Activated T-cell treated with anti-CD3 and anti-CD28 coated beads, Interleukin-2, amount 50 U/mL, for 24 hours (primary cell): ENCODE measurements at places on chromosomes 12 and 14.

- no peaks in the 10 kb centered on the region for H3K27me3 ChIP-seq
- H3K4me1 ChIP-seq, result peaks cover 32% of the 10 kb centered on the region
- peaks cover 51% of the 10 kb centered on the region for H3K36me3 ChIP-seq
Observed at GRCh38 chr12:131929581-131930456, 743 bp downstream of the PUS1 start.

- H3K4me3 ChIP-seq, result no peak overlapping the region
- H3K4me1 ChIP-seq, result no peaks in the 10 kb centered on the region
- peaks cover 4% of the 10 kb centered on the region for H3K27me3 ChIP-seq
Observed at GRCh38 chr14:104187931-104188726, 49.7 kb downstream of the KIF26A start.

GRCh38 chr12:31732926-31733548, 4.2 kb upstream of the AMN1 start:
- H3K27ac ChIP-seq, result peak overlapping the region; percentile 93
- H3K27me3 ChIP-seq, result no peaks in the 10 kb centered on the region
- peak; percentile 69 for DNase-seq
- peaks cover 65% of the 10 kb centered on the region for H3K4me1 ChIP-seq
- peak overlapping the region; percentile 50 for H3K4me3 ChIP-seq

DNA sequence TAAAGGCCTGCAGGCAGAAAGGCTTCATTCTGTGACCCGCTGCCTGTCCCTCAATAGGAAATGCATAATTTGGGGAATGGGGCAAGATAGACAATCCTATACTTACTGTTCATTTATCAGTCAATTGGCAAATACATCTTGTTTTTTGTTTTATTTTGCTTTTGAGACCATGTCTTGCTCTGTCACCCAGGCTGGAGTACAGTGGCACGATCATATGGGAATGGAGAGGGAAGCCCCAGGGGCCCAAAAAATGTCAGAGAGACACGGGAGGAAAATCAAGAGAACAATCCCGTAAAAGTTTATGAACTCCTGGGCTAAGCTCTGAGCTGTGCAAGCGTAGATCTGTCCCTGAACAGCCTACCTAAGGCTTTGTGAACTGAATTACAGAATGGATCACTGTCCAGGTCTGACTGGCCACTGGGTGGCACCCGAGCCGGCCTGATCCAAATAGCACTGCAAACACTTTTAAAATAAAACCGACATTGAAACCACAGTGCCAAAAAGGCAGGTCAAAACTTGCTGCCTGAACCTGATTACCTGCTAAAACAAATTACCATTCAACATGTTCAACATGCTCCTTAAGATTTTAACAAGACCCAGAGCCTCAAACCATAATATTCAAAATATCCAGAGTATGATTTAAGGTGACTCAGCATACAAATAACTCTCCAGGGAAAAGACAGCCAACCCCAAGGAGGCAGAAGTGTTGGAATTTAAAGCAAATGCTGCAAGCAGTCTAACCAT, 11.8 kb downstream of the COPS7A start:
- H3K27me3 ChIP-seq, result no peaks in the 10 kb centered on the region
- H3K4me1 ChIP-seq, result peaks cover 4% of the 10 kb centered on the region
- H3K4me3 ChIP-seq, result no peak overlapping the region
- peak; percentile 49 for DNase-seq

GRCh38 chr12:1488908-1489381, 105.4 kb downstream of the FBXL14 start:
- H3K36me3 ChIP-seq, result peaks cover 28% of the 10 kb centered on the region
- H3K4me1 ChIP-seq, result peaks cover 20% of the 10 kb centered on the region
- no peaks in the 10 kb centered on the region for H3K27me3 ChIP-seq
- no peak overlapping the region for H3K4me3 ChIP-seq
- peak overlapping the region; percentile 72 for H3K27ac ChIP-seq
- peak; percentile 42 for DNase-seq

GRCh38 chr12:31118347-31119191, 44.9 kb downstream of the DDX11 start:
- DNase-seq, result peak; percentile 67
- peak overlapping the region; percentile 63 for H3K4me3 ChIP-seq

- H3K27me3 ChIP-seq, result no peaks in the 10 kb centered on the region
- peaks cover 30% of the 10 kb centered on the region for H3K36me3 ChIP-seq
- peaks cover 63% of the 10 kb centered on the region for H3K4me1 ChIP-seq
Observed at GRCh38 chr14:95541346-95541745, 6.5 kb downstream of the GLRX5 start.

DNA sequence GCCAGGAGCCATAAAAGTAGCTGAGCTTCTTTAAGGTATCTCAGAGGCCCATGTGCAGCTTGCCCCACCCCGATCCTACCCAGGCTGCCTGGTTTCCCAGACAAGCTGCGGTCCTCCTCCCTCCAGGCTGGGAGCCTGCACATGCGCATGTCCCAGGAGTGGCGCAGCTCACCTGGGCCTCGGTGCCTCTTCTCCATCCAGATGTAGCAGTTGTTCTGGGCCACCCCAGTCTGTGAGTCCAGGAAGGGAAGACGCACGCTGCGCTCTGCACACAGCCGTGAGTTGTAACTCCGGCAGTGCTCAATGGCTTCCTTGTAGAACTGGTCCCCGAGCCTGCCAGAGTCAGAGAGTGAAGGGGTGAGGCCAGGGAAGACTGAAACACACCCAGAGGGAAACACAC, 122.3 kb downstream of the DPF3 start:
- H3K4me3 ChIP-seq, result no peak overlapping the region
- no peak for DNase-seq
- no peak overlapping the region for H3K27ac ChIP-seq
- peaks cover 5% of the 10 kb centered on the region for H3K36me3 ChIP-seq

DNA sequence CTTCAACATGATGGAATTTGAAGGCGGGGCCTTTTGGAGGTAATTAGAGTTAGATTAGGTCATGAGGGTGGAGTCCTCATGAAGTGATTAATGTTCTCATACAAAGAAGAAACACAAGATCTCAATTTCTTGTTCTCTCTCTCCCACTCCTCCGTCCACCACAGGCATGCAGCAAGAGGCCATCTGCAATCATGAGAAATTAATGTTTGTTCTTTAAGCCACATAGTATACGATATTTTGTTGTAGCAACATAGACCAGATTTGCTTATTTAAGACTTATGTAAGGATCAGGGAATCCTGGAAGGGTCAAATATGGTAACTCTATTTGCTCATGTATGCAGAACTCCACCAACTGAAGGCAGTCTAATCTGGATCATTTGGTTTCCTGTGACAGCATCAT, 429.0 kb downstream of the LRIG3 start:
- H3K27me3 ChIP-seq, result no peaks in the 10 kb centered on the region
- DNase-seq, result no peak
- H3K27ac ChIP-seq, result no peak overlapping the region
- no peak overlapping the region for H3K4me3 ChIP-seq
- H3K4me1 ChIP-seq, result no peaks in the 10 kb centered on the region

DNA sequence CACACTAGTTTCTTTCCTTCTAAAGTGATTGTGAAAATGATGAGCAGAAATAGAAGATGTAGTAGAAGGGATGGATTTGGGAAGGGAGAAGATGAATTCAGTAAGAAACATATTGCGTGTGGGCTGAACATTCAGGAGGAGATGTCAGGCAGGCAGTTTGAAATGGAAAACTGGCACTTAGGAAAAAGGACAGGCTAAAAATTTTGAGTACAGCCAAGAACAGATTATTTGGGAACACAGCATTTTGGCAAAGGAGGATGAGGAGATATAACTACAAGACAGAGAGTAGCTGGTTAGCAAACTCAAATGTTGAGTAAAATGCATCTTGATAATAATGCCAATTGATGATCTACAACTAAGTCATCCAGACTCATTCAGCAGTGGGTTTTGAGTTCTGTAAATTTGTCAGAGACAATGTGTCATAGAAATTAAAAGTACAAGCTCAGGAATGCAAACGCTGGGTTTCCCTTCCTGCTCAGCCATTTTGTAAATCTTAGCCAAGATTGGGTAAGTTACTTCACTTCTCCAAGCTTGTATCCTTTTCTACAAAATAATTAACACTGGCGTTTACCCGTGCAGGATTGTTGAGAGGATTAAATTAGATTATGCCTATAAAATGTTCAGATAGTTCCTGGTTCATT, 255.0 kb downstream of the NAV3 start:
- no peak overlapping the region for H3K4me3 ChIP-seq
- H3K36me3 ChIP-seq, result no peaks in the 10 kb centered on the region
- no peaks in the 10 kb centered on the region for H3K27me3 ChIP-seq

GRCh38 chr12:53097564-53098353, at the start of gene IGFBP6:
TSS of gene IGFBP6 (plus strand) at chr12:53097667. CDS start at chr12:53097718, 51 bp downstream.
- H3K36me3 ChIP-seq, result no peaks in the 10 kb centered on the region
- H3K27ac ChIP-seq, result peak within 1 kb of the TSS; percentile 88
- H3K4me3 ChIP-seq, result peak within 1 kb of the TSS; percentile 74
- peaks cover 47% of the 10 kb centered on the region for H3K4me1 ChIP-seq

GRCh38 chr14:105201925-105202513, 20.9 kb upstream of the NUDT14 start:
- peak; percentile 54 for DNase-seq
- peaks cover 21% of the 10 kb centered on the region for H3K4me1 ChIP-seq
- H3K4me3 ChIP-seq, result no peak overlapping the region
- H3K36me3 ChIP-seq, result no peaks in the 10 kb centered on the region

DNA sequence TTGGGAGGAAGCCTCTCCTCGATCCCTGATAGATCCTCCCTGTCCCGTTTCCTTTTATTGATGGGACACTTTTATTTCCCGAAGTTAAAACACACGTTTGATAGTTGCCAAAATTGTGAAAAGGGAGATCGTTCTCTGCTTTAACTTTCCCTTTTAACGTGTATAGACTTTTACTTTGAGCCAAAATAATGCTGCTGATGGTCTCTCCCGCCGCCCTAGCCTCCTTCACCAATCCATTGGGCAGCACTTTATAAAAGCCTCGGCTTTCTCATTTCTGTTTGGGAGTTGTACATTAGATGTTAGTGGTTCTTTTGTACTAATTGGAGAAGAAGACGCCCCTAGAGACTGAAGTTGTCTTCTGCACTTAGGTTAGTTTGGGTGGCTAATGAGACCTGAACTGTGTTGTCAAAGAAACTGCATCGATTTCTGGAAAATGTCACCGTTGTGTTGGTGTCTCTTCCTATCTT, 1.4 kb downstream of the TMTC2 start:
- H3K36me3 ChIP-seq, result peaks cover 11% of the 10 kb centered on the region
- H3K27ac ChIP-seq, result peak overlapping the region; percentile 64
- peaks cover 2% of the 10 kb centered on the region for H3K27me3 ChIP-seq
- H3K4me1 ChIP-seq, result peaks cover 18% of the 10 kb centered on the region
- peak overlapping the region; percentile 86 for H3K4me3 ChIP-seq

DNA sequence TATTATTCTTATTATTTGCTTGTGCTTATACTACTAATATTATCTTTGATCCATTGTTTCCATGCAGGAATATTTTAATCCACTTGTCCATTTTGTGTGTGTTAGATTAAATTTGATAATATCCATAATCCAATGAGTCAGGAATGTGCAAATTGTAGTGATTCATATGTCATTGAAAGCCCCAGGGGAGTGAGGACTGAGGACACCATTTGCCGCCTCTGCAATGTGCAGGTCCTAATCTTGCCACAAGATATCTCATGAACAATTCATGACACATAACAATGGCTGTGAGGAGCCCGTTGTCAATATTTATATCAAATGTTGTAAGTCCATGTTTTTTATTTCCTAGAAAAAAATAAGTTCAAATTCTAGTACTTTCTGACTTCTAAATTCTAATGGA, 250.5 kb downstream of the ZFP36L1 start:
- H3K4me3 ChIP-seq, result no peak overlapping the region
- H3K36me3 ChIP-seq, result no peaks in the 10 kb centered on the region
- no peak overlapping the region for H3K27ac ChIP-seq

- no peak overlapping the region for H3K4me3 ChIP-seq
- no peak overlapping the region for H3K27ac ChIP-seq
- peaks cover 52% of the 10 kb centered on the region for H3K4me1 ChIP-seq
- no peaks in the 10 kb centered on the region for H3K27me3 ChIP-seq
Observed at GRCh38 chr14:102144914-102145313, 5.2 kb downstream of the WDR20 start.

DNA sequence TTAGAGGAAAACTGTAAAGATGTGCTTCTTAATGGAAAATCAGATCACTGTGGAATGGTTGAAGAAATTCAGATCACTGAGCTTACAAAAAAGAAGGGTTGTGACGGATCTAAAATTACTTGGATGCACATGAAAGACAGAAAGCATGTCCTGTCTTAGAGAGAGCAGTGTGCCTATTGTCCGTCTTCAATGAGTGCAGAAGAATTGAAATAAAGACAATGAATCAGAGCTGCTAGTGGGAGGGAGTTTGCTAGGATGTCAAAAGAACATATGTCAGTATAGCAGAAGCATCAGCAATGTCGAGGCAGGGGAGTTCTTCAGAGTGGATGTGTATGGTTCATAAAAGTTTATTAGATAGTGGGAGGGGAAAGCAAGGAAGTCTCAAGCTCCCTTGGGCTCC, 172.7 kb downstream of the SYNE2 start:
- no peak overlapping the region for H3K4me3 ChIP-seq
- H3K27me3 ChIP-seq, result no peaks in the 10 kb centered on the region
- peaks cover 87% of the 10 kb centered on the region for H3K36me3 ChIP-seq
- DNase-seq, result no peak

DNA sequence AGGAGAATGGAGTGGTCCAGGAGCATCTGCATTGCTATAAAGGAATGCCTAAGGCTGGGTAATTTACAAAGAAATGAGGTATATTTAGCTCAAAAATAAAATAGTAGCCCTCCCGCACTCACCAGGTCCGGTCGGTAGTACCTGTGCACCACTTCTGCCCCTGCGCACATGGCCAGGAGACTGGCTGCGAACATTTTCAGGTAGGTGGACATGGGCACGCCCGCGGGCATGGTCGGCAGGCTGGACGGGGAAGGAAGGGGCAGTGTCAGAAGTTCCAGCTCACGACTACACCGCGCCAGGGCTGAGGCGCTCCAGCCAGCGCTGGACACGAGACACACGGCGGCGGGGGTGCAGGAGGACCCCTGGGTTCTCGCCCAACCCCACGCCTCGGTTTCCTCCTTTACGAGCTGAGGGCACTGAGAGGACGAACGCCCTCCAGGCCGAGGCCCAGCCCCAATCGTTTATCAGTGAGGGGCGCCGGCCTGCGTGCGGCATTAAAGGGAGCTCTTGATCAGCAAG, 9.1 kb upstream of the TDG start:
- no peaks in the 10 kb centered on the region for H3K27me3 ChIP-seq
- peaks cover 53% of the 10 kb centered on the region for H3K36me3 ChIP-seq
- DNase-seq, result no peak
- H3K4me1 ChIP-seq, result peaks cover 48% of the 10 kb centered on the region
- peak overlapping the region; percentile 99 for H3K4me3 ChIP-seq
